ENCODE measurements at places on chromosomes 2 and 18. TPM values are rescaled to one million over a fixed set of nuclear protein-coding genes. Genes with fewer than 3 reads are reported as not detected.
A peak's percentile ranks its signal among the peaks of the same experiment; 100 is the strongest.

- DNase-seq = no peak
Measured at GRCh38 chr2:118723394-118723793, 124.1 kb downstream of the EN1 start.

DNA sequence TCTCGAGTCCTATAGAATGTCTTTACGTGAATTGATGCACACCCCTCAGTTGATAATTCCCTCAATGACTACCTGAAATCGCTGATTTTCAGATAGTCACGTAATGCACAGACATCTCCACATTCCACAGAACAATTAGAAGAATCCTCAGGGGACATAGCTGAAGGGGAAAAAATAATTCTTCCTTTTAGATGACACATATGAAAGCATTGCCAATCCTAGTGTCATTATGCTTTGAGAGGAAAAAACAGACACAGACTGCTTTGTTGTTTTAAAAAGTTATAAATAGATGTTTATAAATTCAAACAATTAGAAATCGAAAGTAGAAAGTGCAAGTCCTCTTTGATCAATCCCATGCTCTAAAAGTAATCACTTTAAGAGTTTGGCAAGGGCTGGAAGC is 100.6 kb upstream of the FN1 start:
- DNase-seq = no peak

DNA sequence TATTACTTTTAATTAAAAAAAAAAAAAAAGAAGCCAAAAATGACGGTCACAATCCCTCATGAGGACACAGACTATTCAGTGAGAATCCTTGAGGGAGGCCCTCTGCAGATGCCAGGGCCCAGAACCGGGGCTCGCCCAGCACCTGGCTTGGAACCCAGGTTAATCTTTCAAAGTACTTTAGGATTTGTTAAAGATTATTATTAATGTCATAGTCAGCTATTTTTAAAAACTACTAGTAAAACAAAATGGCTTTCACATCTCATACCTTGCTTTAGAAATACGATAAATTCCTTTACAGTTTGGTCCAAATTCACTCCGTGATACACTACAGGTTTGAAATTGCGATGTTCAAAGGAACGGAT is 27.1 kb downstream of the C2orf76 start:
- no peak for DNase-seq

DNA sequence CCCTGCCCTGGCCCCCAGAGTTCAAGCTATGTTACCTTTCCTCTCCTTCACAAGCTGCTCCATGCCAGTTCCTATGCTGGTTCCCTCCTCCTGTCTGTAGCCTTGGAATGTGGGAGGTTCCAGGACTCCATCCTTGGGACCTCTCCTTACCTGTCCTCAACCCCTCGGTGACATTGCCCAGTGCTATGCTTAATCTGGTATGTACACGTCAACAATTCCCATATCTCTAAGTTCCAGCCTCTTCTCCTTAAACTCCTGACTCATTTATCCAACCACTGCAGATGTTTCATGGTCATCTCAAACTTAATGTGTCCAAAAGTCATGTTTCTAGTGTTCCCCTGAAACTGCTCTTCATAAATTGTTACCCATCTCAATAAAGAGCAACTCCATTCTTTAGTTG is 160.8 kb downstream of the TNS1 start:
- no peak for DNase-seq

Gene RALB
- total RNA-seq = 18.5 TPM

Gene PPP1R1C
- total RNA-seq = 13.1 TPM

DNA sequence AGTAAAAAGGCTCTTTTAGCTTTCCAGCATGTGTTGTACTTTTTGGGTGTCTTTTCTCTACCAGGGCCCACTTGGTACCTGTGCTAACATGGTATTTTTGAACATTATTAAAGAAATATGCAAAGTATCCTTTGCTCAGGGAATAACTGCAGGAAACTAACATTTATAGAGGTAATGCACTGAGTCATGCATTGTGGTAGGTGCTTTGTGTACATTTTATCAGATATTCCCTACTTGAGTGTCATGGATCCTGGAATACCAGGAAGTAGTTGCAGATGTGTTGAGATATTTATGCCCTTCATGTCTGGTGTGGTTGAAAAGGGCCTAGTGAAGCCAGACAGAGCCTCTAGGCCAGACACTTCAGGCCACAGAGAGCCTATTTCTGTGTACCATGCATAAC is 215.5 kb upstream of the CYRIA start:
- no peak for DNase-seq

GRCh38 chr2:42495234-42495581 is 1.4 kb upstream of the KCNG3 start:
- no peak for DNase-seq

GRCh38 chr2:133718688-133719201 is 150.5 kb upstream of the NCKAP5 start:
- DNase-seq = peak; percentile 48
